ENCODE measurements at places on chromosomes 12 and 14. TPM values are rescaled to one million over a fixed set of nuclear protein-coding genes. Genes with fewer than 3 reads are reported as not detected.
A peak's percentile ranks its signal among the peaks of the same experiment; 100 is the strongest.

DNA sequence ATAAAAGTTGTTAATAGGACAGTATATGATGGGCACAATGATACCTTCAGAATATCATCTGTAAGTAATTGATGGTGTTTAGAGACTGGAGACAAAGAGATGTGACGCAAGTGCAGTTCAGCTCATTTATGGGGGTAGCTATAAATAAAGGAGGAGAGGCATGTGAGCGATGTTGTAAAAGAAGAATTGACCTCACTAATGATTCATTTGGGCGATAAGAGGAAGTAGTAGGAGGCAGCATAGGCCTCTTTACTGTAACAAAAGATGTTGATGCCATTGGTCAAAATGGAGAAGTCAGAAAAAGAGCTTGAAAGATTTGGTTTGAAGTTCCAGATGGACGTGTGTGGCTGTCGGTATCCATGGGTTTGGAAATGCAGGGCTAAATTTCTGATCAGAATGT is 70.0 kb downstream of the FLRT2 start:
- DNase-seq: no peak
- H3K27me3 ChIP-seq: no peaks in the 10 kb centered on the region
- H3K27ac ChIP-seq: no peak overlapping the region
- no peak overlapping the region for H3K4me3 ChIP-seq

DNA sequence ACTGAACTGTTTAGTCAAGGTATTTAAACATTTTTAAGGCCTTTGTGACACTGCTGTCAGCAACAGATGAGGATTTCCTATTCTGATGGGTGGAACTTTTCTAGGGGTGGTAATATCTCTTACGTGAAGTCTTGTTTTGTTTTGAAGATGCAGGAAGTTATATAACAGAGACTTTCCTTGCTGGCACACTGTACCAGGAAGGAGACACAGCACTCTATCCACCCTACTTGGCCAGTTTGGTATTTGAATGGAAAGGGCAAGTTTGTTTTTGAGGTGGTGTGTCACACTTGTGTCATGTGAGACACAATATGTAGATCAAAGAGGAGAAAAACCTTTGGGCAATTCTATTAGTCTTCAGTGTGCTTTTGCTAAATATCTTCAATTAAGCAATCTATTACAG is 51.6 kb upstream of the SRP54 start:
- no peaks in the 10 kb centered on the region for H3K36me3 ChIP-seq
- H3K4me1 ChIP-seq: no peaks in the 10 kb centered on the region
- no peaks in the 10 kb centered on the region for H3K27me3 ChIP-seq
- no peak for DNase-seq
- H3K4me3 ChIP-seq: no peak overlapping the region

DNA sequence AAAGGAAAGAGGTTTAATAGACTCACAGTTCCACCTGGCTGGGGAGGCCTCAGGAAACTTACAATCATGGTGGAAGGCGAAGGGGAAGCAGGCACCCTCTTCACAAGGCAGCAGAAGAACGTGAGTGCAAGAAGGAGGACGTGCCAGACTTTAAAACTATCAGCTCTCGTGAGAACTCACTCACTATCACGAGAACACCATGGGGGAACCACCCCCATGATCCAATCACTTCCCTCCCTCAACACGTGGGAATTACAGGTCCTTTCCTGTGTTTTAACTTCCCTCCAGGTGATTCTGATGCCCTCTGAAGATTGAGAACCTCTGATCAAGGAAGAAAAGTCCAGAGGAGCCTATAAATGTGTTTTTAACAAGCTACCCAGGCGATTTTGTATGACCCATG is 358.7 kb downstream of the MED13L start:
- H3K27ac ChIP-seq: no peak overlapping the region
- no peak for DNase-seq
- H3K4me1 ChIP-seq: peaks cover 12% of the 10 kb centered on the region
- H3K36me3 ChIP-seq: no peaks in the 10 kb centered on the region
- H3K27me3 ChIP-seq: no peaks in the 10 kb centered on the region
- no peak overlapping the region for H3K4me3 ChIP-seq

DNA sequence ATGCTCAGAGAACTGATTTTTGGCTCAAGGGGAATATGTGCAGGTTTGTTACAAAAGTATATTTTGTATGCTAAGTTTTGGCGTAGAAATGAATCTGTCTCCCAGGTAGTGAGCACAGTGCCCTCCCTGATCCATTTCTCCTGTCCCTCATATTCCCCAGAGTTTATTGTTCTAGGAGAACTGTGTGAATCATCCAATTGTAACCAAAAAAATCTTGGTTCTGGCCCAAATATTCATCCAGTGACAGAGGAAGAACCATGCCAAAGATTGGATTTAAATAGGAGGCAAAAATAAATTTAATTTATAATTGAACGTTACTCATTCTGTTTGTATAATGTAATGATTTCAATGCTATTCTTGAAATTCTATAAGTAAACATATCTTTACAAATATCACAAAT is 4.8 kb downstream of the CATSPERB start:
- no peaks in the 10 kb centered on the region for H3K27me3 ChIP-seq
- no peak overlapping the region for H3K4me3 ChIP-seq
- H3K4me1 ChIP-seq: no peaks in the 10 kb centered on the region
- H3K27ac ChIP-seq: no peak overlapping the region
- DNase-seq: no peak
- H3K36me3 ChIP-seq: no peaks in the 10 kb centered on the region

- H3K4me1 ChIP-seq: peaks cover 5% of the 10 kb centered on the region
- DNase-seq: no peak
- no peak overlapping the region for H3K27ac ChIP-seq
- H3K4me3 ChIP-seq: no peak overlapping the region
- no peaks in the 10 kb centered on the region for H3K36me3 ChIP-seq
- no peaks in the 10 kb centered on the region for H3K27me3 ChIP-seq
Observed at GRCh38 chr12:113420996-113421595, 1.1 kb upstream of the SDSL start.

GRCh38 chr14:74614508-74615495 is 2.8 kb upstream of the LTBP2 start:
- H3K4me3 ChIP-seq: no peak overlapping the region
- H3K4me1 ChIP-seq: peaks cover 62% of the 10 kb centered on the region
- peaks cover 7% of the 10 kb centered on the region for H3K27me3 ChIP-seq
- no peak for DNase-seq
- H3K27ac ChIP-seq: no peak overlapping the region

DNA sequence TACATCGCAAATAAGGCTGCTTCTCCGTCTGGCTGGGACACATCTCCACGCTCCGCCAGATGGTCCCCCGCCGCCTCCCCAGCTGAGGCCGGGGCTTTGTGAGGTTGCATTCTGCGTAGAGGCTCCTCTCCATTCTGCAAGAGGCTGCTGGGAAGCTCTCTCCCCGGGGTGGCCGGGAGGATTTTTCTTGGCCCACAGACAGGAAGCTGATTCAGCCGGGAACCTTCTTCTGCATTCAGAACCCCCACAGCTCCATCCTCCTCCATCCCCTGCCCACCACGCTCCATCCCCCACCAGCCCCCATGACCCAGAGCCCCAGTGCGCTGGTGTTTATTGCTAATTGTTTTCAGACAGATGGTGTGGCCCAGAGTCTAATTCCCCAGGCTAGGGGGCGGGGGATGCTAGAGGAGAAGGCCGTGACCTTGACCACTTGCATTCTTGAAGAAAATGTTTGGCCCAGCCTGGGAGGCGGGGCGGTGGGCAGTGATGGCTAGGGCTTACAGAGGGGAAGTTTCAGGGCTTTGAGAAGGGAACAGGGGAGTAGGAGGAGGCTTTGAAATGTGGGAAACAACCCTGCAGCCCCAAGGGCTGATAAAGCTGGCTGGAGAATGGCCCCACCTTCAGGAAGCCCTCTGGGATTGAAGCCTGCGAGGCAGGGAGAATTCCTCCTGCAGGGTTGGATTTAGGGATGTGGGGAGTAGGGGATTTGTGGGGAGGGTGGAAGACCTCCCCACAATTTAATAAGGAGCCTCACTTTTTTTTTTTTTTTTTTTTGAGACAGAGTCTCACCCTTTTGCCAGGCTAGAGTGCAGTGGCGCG is 88.5 kb upstream of the NCOR2 start:
- no peaks in the 10 kb centered on the region for H3K36me3 ChIP-seq
- H3K4me3 ChIP-seq: no peak overlapping the region
- H3K27ac ChIP-seq: peak overlapping the region; percentile 74
- peaks cover 62% of the 10 kb centered on the region for H3K4me1 ChIP-seq
- DNase-seq: peak; percentile 97
- H3K27me3 ChIP-seq: no peaks in the 10 kb centered on the region

DAZAP2 gene
- total RNA-seq: 153 TPM

GRCh38 chr14:49768301-49769121 is 558 bp downstream of the KLHDC2 start:
- H3K27me3 ChIP-seq: no peaks in the 10 kb centered on the region
- H3K4me3 ChIP-seq: peak overlapping the region; percentile 88
- no peak for DNase-seq
- H3K27ac ChIP-seq: peak overlapping the region; percentile 90
- peaks cover 28% of the 10 kb centered on the region for H3K4me1 ChIP-seq
- peaks cover 5% of the 10 kb centered on the region for H3K36me3 ChIP-seq

DNA sequence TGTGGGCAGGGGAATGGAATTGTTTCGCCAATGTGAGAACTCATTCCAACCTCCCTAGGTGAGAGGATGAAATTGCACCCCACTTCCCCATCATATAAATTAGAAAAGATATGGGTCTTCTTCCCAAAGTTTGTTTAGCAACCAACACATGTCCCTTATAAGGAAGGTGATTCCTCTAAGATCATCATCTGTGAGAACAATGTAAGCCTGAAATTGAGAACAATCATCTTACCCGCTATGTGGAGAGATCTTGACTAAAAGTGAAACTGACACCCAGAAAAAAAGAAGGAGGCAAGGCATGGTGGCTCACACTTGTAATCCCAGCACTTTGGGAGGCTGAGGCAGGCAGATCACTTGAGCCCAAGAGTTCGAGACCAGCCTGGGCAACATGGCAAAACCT is 173.2 kb upstream of the HMGA2 start:
- H3K4me3 ChIP-seq: no peak overlapping the region
- H3K27me3 ChIP-seq: no peaks in the 10 kb centered on the region
- no peak overlapping the region for H3K27ac ChIP-seq
- H3K36me3 ChIP-seq: no peaks in the 10 kb centered on the region
- DNase-seq: no peak
- H3K4me1 ChIP-seq: peaks cover 34% of the 10 kb centered on the region

- no peak overlapping the region for H3K27ac ChIP-seq
- no peak for DNase-seq
- H3K4me1 ChIP-seq: no peaks in the 10 kb centered on the region
Observed at GRCh38 chr12:89648211-89648930, 60.3 kb downstream of the ATP2B1 start.

DNA sequence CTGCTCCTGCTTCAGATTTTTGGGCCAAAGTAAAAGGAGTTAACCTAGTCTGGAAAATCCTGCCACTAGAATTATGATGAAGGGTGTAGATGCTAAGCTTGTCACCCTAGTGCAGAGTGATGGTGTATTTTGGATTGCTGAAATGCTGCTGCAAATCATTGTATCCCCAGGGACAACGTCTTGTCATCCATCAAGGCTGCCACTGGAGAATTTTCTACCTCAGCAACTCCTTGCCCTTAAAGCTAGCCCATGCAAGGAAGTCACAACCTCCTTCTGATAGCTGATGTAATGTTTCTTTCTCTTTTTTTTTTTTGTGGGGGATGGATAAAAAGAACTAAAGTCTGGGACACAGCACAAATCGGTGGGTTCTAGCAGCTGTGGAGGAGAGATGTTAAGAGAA is 139.4 kb upstream of the FRMD6 start:
- DNase-seq: no peak
- no peaks in the 10 kb centered on the region for H3K36me3 ChIP-seq
- H3K27me3 ChIP-seq: no peaks in the 10 kb centered on the region
- no peak overlapping the region for H3K27ac ChIP-seq
- H3K4me3 ChIP-seq: no peak overlapping the region

KRT72 gene
- total RNA-seq: not detected

DCN gene
- 71.4 TPM for total RNA-seq

- no peak overlapping the region for H3K27ac ChIP-seq
- H3K27me3 ChIP-seq: peaks cover 14% of the 10 kb centered on the region
- DNase-seq: no peak
- no peaks in the 10 kb centered on the region for H3K4me1 ChIP-seq
- no peaks in the 10 kb centered on the region for H3K36me3 ChIP-seq
- no peak overlapping the region for H3K4me3 ChIP-seq
Observed at GRCh38 chr14:36653413-36653812, 8.2 kb upstream of the PAX9 start.

DNA sequence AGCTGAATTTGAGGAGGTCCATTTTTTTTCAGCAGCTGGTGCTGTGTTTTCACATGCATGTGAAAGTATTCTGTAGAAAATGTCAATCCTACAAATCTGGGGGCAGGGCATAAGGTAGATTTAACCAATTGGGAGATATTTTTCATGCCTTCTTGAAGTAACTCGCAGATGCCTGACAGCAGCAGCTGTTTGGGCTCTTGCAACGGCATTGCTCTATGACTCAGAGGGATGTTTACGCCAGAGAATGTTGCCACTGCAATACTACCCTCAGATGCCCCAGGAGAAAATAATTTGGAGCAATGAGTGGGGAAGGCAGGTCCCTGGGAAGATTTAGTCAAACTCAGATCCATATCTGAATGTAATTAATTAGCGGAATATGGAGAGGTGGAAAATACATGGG is 42.5 kb upstream of the MYBPC1 start:
- H3K27me3 ChIP-seq: no peaks in the 10 kb centered on the region
- no peaks in the 10 kb centered on the region for H3K36me3 ChIP-seq
- no peak overlapping the region for H3K27ac ChIP-seq
- H3K4me1 ChIP-seq: no peaks in the 10 kb centered on the region
